ENCODE measurements at places on chromosomes 3 and 15.

- DNase-seq = no peak
- H3K36me3 ChIP-seq = no peaks in the 10 kb centered on the region
- no peak overlapping the region for H3K27ac ChIP-seq
- no peaks in the 10 kb centered on the region for H3K27me3 ChIP-seq
- peaks cover 5% of the 10 kb centered on the region for H3K4me1 ChIP-seq
- H3K4me3 ChIP-seq = no peak overlapping the region
These were observed 73.1 kb downstream of the RAB11A start for GRCh38 chr15:65942436-65942835.

DNA sequence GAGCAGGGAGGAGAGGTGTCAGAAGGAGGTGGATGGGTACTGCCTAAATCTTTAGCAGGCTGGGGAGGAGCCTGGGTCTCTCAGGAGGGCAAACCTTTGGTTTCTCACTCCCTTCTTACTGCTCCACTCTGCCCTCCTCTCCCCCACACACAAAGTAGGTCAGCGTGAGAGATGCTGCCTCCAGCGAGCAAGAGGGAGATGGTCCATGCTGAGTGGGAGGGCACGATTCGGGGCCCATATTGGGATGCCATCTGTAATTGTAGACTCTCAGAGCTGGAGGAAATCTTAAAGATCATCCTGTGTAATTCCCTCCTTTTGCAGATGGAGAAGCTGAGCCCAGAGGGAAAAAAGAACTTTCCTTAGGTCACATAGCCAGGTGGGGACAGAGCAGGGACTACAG is 34.2 kb upstream of the SYN2 start:
- no peak overlapping the region for H3K27ac ChIP-seq
- DNase-seq = no peak
- H3K4me1 ChIP-seq = no peaks in the 10 kb centered on the region
- H3K27me3 ChIP-seq = no peaks in the 10 kb centered on the region
- no peaks in the 10 kb centered on the region for H3K36me3 ChIP-seq
- H3K4me3 ChIP-seq = no peak overlapping the region

GRCh38 chr3:15361494-15362214 is 29.3 kb upstream of the SH3BP5 start:
- H3K36me3 ChIP-seq = no peaks in the 10 kb centered on the region
- no peak for DNase-seq
- H3K27ac ChIP-seq = peak overlapping the region; percentile 40

DNA sequence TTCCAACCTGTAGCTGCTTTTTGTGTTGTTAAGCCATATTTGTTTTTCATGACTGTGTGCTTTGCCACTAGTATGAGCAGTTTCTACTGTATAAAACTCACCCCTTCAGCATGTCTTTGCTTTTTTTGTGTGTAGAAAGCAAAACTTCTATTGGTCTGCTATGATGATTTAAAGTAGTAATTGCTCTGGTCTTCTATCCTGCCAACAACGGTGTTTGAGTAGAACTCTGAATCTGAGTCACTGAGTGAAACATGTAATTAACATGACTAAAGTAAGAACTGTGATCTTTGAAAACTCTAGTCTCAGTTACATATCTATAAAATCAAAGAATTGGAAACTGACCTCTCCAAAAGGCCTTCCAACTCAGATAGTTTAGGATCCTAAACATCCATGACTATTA is 133.6 kb downstream of the TPRG1 start:
- no peak for DNase-seq
- no peaks in the 10 kb centered on the region for H3K36me3 ChIP-seq
- no peaks in the 10 kb centered on the region for H3K4me1 ChIP-seq
- no peak overlapping the region for H3K27ac ChIP-seq
- H3K4me3 ChIP-seq = no peak overlapping the region
- H3K27me3 ChIP-seq = no peaks in the 10 kb centered on the region

- H3K36me3 ChIP-seq = no peaks in the 10 kb centered on the region
- H3K27ac ChIP-seq = no peak overlapping the region
- H3K4me1 ChIP-seq = no peaks in the 10 kb centered on the region
These were observed 184.0 kb upstream of the ADAMTS9 start for GRCh38 chr3:64871834-64872249.

DNA sequence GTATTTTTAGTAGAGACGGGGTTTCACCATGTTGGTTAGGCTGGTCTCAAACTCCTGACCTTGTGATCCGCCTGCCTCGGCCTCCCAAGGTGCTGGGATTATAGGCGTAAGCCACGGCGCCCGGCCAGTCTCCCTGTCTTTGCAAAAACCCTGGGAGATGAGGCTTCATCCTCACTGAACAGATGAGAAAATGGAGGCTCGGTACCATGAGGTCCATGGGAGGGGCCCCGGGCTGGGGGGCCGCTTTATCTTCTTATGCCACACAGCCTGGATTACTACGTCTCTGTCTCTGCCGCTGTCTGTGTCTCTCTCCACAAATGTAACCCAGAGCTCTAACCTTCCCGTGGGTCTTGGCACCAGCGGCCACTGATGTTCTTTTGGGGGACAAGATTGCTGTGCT is 39.1 kb downstream of the ABTB1 start:
- no peaks in the 10 kb centered on the region for H3K4me1 ChIP-seq
- H3K36me3 ChIP-seq = no peaks in the 10 kb centered on the region
- no peak overlapping the region for H3K27ac ChIP-seq
- H3K27me3 ChIP-seq = no peaks in the 10 kb centered on the region

DNA sequence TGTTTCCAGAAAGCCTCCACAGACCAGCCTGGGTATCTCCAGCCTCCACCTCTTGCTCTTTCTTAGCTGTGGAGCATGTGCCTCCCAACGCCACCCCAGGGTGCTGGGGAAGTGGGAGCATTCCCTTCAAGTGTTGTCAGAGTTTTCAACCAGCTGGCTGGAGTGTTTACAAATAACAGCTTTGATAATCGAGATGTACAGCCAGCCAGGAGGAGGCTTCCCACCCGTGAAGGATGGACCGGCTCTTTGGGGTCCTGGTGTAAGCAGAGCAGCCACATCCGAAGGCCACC is 8.5 kb upstream of the OXTR start:
- H3K4me1 ChIP-seq = no peaks in the 10 kb centered on the region
- no peaks in the 10 kb centered on the region for H3K36me3 ChIP-seq
- no peak for DNase-seq
- H3K27ac ChIP-seq = no peak overlapping the region

DNA sequence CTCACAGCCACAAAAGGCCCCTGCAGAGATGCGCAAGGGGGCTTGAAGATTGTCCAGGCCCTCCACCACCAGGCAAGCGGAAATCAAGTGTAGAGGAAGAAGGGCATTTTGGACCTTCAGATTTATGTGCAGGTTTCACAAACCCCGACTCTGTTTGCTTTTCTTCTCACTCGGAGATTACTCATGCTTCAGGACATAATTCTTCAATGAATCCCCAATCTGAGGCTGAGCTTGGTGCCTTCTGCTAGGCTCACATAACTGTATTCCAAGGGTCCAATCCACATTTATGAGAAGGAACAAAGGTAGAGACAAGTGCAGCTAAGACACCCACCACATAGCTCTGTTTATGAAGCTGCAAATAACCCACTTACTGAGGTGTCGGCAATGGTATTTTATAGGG is 50.6 kb upstream of the NMNAT3 start:
- H3K27me3 ChIP-seq = no peaks in the 10 kb centered on the region
- H3K36me3 ChIP-seq = no peaks in the 10 kb centered on the region
- H3K4me3 ChIP-seq = no peak overlapping the region
- DNase-seq = no peak
- no peak overlapping the region for H3K27ac ChIP-seq

GRCh38 chr3:129282727-129283327 is 4.2 kb downstream of the HMCES start:
- H3K4me3 ChIP-seq = no peak overlapping the region
- H3K27ac ChIP-seq = peak overlapping the region; percentile 47
- H3K4me1 ChIP-seq = peaks cover 16% of the 10 kb centered on the region
- no peak for DNase-seq

GRCh38 chr3:99256788-99257187 is 355.3 kb upstream of the DCBLD2 start:
- no peaks in the 10 kb centered on the region for H3K4me1 ChIP-seq
- no peaks in the 10 kb centered on the region for H3K36me3 ChIP-seq
- no peak overlapping the region for H3K4me3 ChIP-seq
- H3K27ac ChIP-seq = no peak overlapping the region
- no peak for DNase-seq
- H3K27me3 ChIP-seq = no peaks in the 10 kb centered on the region

- no peak for DNase-seq
- no peak overlapping the region for H3K27ac ChIP-seq
- no peak overlapping the region for H3K4me3 ChIP-seq
- peaks cover 20% of the 10 kb centered on the region for H3K36me3 ChIP-seq
- no peaks in the 10 kb centered on the region for H3K4me1 ChIP-seq
These were observed 8.8 kb upstream of the PRKAR2A start for GRCh38 chr3:48856469-48856868.

GRCh38 chr15:61687651-61688050 is 372.6 kb downstream of the VPS13C start:
- no peaks in the 10 kb centered on the region for H3K4me1 ChIP-seq
- no peak overlapping the region for H3K4me3 ChIP-seq
- H3K27ac ChIP-seq = no peak overlapping the region
- no peak for DNase-seq
- H3K27me3 ChIP-seq = no peaks in the 10 kb centered on the region

GRCh38 chr3:171301002-171301401 is 159.2 kb downstream of the TNIK start:
- no peak overlapping the region for H3K27ac ChIP-seq
- no peak overlapping the region for H3K4me3 ChIP-seq
- DNase-seq = no peak
- no peaks in the 10 kb centered on the region for H3K27me3 ChIP-seq

- no peaks in the 10 kb centered on the region for H3K4me1 ChIP-seq
- H3K36me3 ChIP-seq = peaks cover 4% of the 10 kb centered on the region
- no peak overlapping the region for H3K27ac ChIP-seq
- no peak for DNase-seq
- H3K27me3 ChIP-seq = no peaks in the 10 kb centered on the region
These were observed 65.1 kb downstream of the B3GNT5 start for GRCh38 chr3:183317886-183318865.

GRCh38 chr3:4401441-4401840 is 65.6 kb downstream of the SUMF1 start:
- no peak overlapping the region for H3K27ac ChIP-seq
- no peaks in the 10 kb centered on the region for H3K27me3 ChIP-seq
- H3K4me1 ChIP-seq = no peaks in the 10 kb centered on the region
- no peak for DNase-seq
- peaks cover 5% of the 10 kb centered on the region for H3K36me3 ChIP-seq

GRCh38 chr3:175777965-175778364 is 918.8 kb downstream of the NAALADL2 start:
- H3K36me3 ChIP-seq = no peaks in the 10 kb centered on the region
- no peaks in the 10 kb centered on the region for H3K4me1 ChIP-seq
- DNase-seq = no peak
- no peak overlapping the region for H3K4me3 ChIP-seq
- no peak overlapping the region for H3K27ac ChIP-seq

GRCh38 chr15:78178064-78178463 is 28.9 kb downstream of the IDH3A start:
- H3K36me3 ChIP-seq = no peaks in the 10 kb centered on the region
- no peak overlapping the region for H3K27ac ChIP-seq
- DNase-seq = no peak
- no peaks in the 10 kb centered on the region for H3K27me3 ChIP-seq
- H3K4me3 ChIP-seq = no peak overlapping the region

DNA sequence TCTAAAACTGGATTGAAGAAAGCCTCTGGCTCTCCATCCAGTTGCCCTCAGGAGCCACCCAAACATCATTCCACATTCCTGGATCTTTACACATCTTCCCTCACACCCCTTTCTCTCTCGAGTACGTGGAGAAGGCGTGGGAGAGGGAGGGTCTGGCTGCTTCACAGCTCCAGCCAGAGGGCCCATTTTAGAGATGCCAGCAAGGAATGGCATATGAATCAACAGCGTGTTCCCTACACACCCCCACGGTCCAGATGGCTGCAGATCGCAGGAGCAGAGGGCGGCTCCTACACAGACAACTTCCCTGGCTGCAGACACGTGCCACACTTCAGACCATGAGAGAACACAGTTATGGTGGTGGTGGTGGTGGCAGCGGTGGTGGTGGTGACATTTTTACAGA is 280.1 kb downstream of the ERC2 start:
- no peaks in the 10 kb centered on the region for H3K4me1 ChIP-seq
- no peak for DNase-seq
- H3K4me3 ChIP-seq = no peak overlapping the region
- H3K27me3 ChIP-seq = no peaks in the 10 kb centered on the region

DNA sequence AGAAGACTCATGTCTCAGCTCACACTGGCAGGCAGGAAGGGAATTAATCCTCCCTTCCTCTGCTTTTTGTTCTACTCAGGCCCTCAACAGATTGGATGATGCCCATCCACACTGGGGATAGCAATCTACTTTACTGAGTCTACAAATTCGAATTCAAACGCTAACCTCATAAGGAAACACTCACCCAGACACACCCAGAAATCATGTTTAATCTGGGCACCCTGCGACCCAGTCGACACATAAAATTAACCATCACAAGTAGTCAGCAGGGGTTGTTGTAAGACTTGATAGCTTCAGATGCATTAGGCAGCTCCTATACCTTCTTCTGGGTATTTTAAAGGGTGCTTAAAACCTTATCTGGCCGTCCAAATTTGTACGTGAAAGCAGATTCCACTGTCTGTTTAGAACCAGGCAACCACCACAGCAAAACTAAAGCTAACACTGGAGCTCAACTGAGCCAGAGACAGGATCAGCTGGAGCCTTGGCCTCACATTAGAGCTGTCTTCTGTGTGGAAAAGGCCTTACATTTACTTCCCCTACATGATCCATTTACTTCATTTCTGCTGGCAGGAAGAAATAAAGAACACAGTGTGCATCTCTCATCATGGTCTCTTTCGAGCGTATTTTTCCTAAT is 407.3 kb upstream of the PPP2R3A start:
- no peaks in the 10 kb centered on the region for H3K36me3 ChIP-seq
- no peak overlapping the region for H3K27ac ChIP-seq
- no peaks in the 10 kb centered on the region for H3K27me3 ChIP-seq
- H3K4me1 ChIP-seq = no peaks in the 10 kb centered on the region
- DNase-seq = no peak
- H3K4me3 ChIP-seq = no peak overlapping the region

- H3K4me1 ChIP-seq = no peaks in the 10 kb centered on the region
- H3K27ac ChIP-seq = no peak overlapping the region
- H3K4me3 ChIP-seq = no peak overlapping the region
- no peaks in the 10 kb centered on the region for H3K27me3 ChIP-seq
These were observed 34.8 kb upstream of the SKIL start for GRCh38 chr3:170322566-170323269.

GRCh38 chr3:105944721-105945120 is 75.9 kb upstream of the CBLB start:
- H3K4me3 ChIP-seq = no peak overlapping the region
- DNase-seq = no peak
- no peaks in the 10 kb centered on the region for H3K4me1 ChIP-seq
- no peaks in the 10 kb centered on the region for H3K27me3 ChIP-seq

GRCh38 chr15:53978253-53978906 is at the start of gene UNC13C:
Gene UNC13C (plus strand): TSS chr15:53978441. CDS start chr15:54012904, 34,463 bp downstream.
- no peaks in the 10 kb centered on the region for H3K4me1 ChIP-seq
- no peaks in the 10 kb centered on the region for H3K27me3 ChIP-seq
- H3K36me3 ChIP-seq = no peaks in the 10 kb centered on the region
- DNase-seq = no peak

GRCh38 chr3:60000311-60001105 is 950.7 kb upstream of the CFAP20DC start:
- no peaks in the 10 kb centered on the region for H3K27me3 ChIP-seq
- no peaks in the 10 kb centered on the region for H3K4me1 ChIP-seq

GRCh38 chr3:72887343-72887704 is 522 bp upstream of the GXYLT2 start:
- H3K27ac ChIP-seq = no peak overlapping the region
- no peaks in the 10 kb centered on the region for H3K4me1 ChIP-seq
- no peaks in the 10 kb centered on the region for H3K36me3 ChIP-seq
- H3K4me3 ChIP-seq = peak overlapping the region; percentile 28

- no peaks in the 10 kb centered on the region for H3K27me3 ChIP-seq
- peaks cover under 1% of the 10 kb centered on the region for H3K4me1 ChIP-seq
- H3K36me3 ChIP-seq = peaks cover 5% of the 10 kb centered on the region
- DNase-seq = no peak
These were observed 21.8 kb downstream of the METTL6 start for GRCh38 chr3:15405448-15406050.
